ENCODE measurements at places on chromosomes 11 and 22. TPM values are rescaled to one million over a fixed set of nuclear protein-coding genes. Genes with fewer than 3 reads are reported as not detected.

- no peak for DNase-seq
Measured at GRCh38 chr11:33185756-33186155, 24.5 kb upstream of the CSTF3 start.

GRCh38 chr22:27032091-27032761 is 374.8 kb downstream of the MIAT start:
- DNase-seq: peak; percentile 83

GRCh38 chr22:45185718-45186514 is 22.2 kb downstream of the NUP50 start:
- peak; percentile 43 for DNase-seq

DNA sequence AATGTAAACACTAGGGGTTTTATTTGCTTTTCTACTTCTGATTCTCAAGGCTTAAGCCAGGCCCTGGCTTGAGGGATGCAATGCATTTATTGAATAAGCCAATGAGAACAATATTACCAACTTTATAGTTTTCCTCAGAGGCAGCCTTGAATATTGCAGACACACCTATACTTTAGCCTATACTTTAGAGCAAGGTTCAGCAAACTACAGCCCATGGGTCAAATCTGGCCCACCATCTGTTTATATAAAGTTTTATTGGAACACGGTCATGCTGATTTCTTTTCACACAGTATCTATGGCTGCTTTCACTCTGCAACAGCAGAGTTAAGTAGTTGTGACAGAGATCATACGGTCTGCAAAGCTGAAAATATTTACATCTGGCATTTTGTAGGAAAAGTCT is 50.3 kb upstream of the E2F8 start:
- no peak for DNase-seq

DNA sequence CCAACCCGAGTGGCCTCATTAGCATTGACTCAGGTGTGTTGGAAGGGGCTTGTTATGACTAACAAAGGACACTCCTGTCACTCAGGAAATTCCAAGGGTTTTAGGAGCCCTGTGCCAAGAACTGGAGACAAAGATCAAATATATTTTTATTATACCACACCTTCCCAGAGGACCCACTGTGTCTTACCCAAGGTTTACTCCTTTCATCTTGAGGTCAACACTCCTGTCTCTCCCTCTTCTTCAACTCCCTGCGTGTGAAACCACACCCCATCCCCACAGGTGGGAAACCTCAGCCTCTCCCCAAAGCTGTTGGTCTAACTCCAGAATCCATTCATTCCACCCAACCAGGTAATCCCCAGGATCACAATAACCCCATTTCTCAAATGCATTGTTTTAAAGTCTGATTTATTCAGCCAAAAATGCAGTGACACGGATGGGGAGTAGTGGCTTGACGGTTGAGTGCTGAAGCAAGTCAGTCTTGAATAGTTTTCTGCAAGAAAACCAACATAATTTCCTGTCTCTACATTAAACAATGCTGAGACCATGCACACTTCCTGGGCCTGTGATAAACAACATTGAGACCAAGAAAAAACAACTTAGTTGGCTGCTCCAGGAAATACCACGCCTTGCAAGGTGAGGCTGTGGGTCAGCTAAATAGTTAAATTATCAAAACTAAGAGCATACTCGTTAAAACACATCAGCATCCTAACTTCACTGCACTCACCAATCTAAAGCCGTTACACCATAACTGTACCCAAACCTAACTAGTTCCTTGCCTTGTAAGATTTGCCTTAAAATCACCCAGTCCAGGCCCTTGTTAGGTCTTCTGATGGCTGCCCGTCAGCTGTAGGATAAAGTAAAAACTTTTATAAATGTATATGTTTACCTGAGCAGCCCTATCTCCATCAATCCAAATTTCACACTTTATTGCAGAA is 38.5 kb upstream of the SPON1 start:
- DNase-seq: no peak

The MS4A7 gene
- total RNA-seq: 78.1 TPM

The NFAM1 gene
- total RNA-seq: 5.3 TPM
